Hematopoietic multipotent progenitor cell treated with erythropoietin and hydrocortisone succinate and interleukin-3 and kit ligand, for 15 days (in vitro differentiated cells): ENCODE measurements at places on chromosomes 6 and 20.
A peak's percentile ranks its signal among the peaks of the same experiment; 100 is the strongest.

DNA sequence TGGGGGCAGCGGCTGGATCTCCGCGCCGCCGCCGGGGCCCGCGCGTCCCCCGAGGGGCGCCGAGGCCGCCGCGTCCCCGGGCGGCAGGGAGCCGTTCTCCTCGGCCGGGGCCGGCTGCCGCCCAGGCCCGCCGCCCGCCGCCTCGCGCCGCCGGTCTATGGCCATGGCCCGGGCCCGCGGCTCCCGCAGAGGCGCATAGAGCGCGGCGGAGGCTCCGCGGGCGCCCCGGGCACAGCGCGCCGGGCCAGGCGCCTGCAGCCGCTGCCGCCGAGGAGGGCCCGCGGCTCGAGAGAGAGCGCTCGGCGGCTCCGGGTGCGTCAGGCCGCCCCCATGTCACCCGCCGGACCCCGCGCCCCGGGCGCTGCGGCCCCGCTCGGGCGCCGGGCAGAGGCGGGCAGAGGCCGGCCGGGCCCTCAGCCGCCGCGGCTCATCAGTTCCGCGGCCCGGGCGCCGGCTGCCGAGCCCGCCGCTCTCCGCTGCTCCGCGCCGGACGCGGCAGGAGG is 404 bp downstream of the SLC22A23 start:
- peak; percentile 16 for DNase-seq

DNA sequence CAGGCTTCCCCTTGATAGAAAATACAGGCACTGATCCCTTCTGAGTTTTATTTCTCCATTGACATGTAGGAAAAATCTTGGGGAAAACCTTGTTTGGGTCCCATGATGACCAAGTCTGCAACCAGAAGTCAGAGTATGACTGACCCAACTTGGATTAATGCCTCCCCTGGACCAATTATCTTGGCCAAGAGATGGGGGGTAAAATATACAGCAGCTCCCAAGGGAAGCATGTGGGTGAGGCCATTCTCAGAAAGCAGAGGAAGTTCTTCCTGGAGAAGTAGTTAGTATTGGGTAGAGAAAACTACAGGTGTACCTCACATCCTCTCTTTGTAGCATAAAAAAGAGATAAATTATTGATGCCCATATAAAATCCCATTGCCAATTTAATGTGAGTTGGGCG is 285.2 kb upstream of the PLCB4 start:
- DNase-seq: no peak

DNA sequence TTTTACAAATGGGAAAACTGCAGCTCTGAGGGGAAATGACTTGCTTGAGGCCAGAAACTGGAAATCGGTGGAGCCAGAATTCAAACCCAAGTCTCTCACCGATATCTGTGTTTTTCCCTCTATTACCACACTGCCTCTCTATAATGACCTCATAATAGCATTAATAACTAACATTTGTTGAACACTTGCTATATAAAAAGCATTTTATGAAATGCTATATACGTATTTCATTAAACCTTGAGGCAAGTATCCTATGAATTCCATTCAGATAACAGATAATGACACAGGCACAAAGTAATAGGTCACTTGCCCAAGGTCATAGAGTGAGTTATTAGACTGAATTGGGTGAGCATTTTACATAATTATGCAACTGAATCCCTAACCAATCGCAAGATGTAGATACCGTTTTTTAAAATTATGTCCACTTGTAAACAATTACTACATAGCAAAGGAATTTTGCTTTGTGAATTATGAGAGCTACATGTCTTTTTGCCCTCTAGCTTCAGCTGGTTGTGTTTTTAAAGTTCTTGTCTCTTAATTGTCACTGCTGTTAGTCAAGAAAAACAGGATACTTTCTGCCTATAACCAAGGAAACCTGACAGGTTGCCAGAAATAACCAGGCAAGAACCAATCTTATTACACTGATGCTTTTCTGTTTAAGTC is 4.7 kb downstream of the DSN1 start:
- DNase-seq: no peak

DNA sequence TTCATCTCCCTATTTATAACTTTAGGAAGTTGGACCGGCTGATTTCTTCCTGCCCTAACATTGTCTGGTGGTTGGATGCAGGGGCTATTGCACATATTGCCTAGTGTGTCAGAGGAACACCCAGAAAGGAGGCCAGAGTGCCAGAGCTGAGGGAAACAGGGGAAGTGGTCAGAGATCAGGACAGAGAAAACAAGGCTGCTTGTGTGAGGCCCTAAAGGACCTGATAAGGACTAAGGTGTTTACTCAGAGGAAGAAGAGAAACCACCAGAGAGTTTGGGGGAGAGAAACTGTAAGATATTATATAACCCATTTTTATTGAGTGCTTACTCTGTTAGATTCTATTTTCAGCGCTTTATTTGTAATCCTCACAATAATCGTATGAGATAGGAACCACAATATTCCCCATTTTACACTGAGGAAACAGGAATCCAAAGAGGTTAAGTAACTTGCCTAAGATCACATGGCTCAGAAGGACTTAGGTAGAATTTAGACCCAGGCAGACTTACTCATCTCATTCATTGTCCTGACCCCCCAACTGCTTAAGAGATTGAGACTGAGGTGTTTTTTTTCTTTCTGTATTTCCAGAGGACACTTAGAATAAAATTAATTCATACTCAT is 54.0 kb upstream of the REV3L start:
- no peak for DNase-seq

GRCh38 chr6:166613027-166613426 is 14.0 kb downstream of the RPS6KA2 start:
- DNase-seq: no peak

GRCh38 chr6:4606016-4606415 is 170.2 kb upstream of the CDYL start:
- DNase-seq: no peak
